ENCODE measurements at places on chromosomes 1 and 21. TPM values are rescaled to one million over a fixed set of nuclear protein-coding genes. Genes with fewer than 3 reads are reported as not detected.

DNA sequence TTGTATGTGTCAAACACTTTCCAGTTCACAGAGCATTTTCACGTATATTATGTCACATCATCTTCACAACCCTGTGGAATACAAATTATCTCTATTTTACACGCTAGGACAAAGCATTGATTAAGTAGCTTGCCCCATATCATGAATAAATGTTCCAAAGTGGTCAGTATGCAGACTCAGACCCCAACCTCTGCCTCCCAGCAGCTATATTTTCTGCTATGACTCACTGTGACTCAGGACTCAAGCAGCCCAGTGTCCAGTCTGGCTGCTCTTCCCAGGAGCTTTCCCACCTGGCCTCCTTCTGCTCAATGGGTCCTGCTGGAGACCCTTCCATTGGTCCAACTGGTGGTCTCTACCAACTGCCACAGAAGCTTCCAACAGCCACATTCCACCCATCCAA is 56.0 kb upstream of the RAP1A start:
- DNase-seq: no peak

GRCh38 chr1:6384962-6385361 is 8.6 kb downstream of the ACOT7 start:
- no peak for DNase-seq

DNA sequence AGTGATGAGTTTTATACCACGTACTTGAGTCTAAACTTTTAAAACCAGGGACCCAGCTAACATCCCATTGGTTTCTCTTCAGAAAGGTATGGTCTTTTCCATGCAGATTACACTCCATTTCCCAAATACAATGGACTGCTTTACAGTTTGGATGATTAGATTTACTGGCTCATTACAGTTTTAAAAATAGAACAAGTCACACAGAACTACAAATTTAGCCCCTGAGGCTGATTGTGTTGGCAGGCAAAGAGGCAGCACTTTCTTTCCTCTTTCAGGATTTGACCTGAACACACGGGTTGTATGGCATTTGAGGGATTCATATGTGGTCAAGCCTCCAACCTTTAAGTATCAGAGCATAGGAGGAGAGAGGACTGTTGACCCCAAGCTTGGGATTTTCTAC is 21.8 kb upstream of the VTCN1 start:
- no peak for DNase-seq

TNNI3K gene
- 0.50 TPM for total RNA-seq

HRNR gene
- not detected for total RNA-seq

KRTAP7-1 gene
- not detected for total RNA-seq
